Karpas-422 (cell line): ENCODE measurements at places on chromosomes 5 and 9. TPM values are rescaled to one million over a fixed set of nuclear protein-coding genes. Genes with fewer than 3 reads are reported as not detected.
A peak's percentile ranks its signal among the peaks of the same experiment; 100 is the strongest.

MELK gene
- 16.0 and 22.2 TPM in 2 replicates for total RNA-seq

DNA sequence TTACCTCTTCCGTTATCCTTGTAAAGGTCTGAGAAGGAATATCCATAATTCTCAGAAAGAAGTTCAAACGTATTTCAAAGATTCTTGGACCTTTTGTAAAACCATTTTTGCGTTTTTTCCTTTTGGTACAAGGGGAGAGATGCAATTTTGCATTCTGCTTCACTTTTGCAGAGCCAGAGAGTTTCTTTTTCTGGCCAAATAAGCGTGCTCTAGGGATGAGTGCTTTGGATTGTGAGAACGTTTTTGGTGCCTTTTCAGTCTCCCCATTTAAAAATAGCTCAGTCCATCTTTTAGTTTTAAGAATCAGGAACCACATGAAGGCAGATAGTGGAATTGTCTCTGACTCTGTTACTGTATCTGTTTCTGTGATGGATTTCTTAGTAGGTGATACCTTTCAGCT is 1.5 kb downstream of the ARHGAP26 start:
- H3K36me3 ChIP-seq, result no peaks in the 10 kb centered on the region
- no peak overlapping the region for H3K27ac ChIP-seq
- H3K4me3 ChIP-seq, result peak overlapping the region; percentile 77
- H3K4me1 ChIP-seq, result peaks cover 18% of the 10 kb centered on the region
- H3K27me3 ChIP-seq, result peaks cover 2% of the 10 kb centered on the region
- no peak for DNase-seq

GRCh38 chr5:7886849-7887475 is 18.0 kb downstream of the MTRR start:
- H3K36me3 ChIP-seq, result peaks cover 73% of the 10 kb centered on the region; the same call in 1 of the 2 replicates
- no peaks in the 10 kb centered on the region for H3K27me3 ChIP-seq
- DNase-seq, result peak; percentile 72
- no peak overlapping the region for H3K4me3 ChIP-seq
- no peak overlapping the region for H3K27ac ChIP-seq

CDKN2B gene
- 2.0 and 4.3 TPM in 2 replicates for total RNA-seq

DNA sequence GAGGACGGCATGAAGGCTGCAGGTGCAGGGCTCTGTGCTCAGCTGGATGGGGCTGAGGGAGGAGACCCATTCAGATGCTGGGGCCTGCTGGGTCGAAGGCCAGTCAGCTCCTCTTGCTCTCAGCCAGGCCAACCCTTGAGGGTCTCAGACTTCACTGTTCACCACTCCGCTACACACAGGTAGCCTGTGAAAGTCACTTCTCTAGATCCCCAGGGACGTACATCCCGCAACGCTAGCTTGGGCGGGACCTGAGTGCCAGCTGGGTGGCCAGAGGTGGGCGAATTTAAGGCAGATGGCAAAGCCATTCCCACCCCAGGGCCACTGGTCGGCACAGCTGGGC is 42.2 kb upstream of the FCN1 start:
- no peak overlapping the region for H3K4me3 ChIP-seq
- H3K36me3 ChIP-seq, result no peaks in the 10 kb centered on the region
- no peaks in the 10 kb centered on the region for H3K27me3 ChIP-seq
- no peak for DNase-seq
- H3K4me1 ChIP-seq, result no peaks in the 10 kb centered on the region
- no peak overlapping the region for H3K27ac ChIP-seq

SLC34A1 gene
- not detected in 2 replicates for total RNA-seq

GRCh38 chr9:77952635-77953328 is 78.8 kb downstream of the GNAQ start:
- no peak overlapping the region for H3K27ac ChIP-seq
- no peaks in the 10 kb centered on the region for H3K36me3 ChIP-seq
- no peaks in the 10 kb centered on the region for H3K27me3 ChIP-seq

CXCL14 gene
- not detected in 2 replicates for total RNA-seq

TTC23L gene
- total RNA-seq, result not detected in 2 replicates

- DNase-seq, result no peak
- H3K36me3 ChIP-seq, result no peaks in the 10 kb centered on the region
- no peaks in the 10 kb centered on the region for H3K27me3 ChIP-seq
- peaks cover 36% of the 10 kb centered on the region for H3K4me1 ChIP-seq
Measured at GRCh38 chr5:163917747-163918146, 412.3 kb downstream of the MAT2B start.

- H3K27me3 ChIP-seq, result no peaks in the 10 kb centered on the region
- H3K27ac ChIP-seq, result no peak overlapping the region
- DNase-seq, result no peak
- H3K4me1 ChIP-seq, result no peaks in the 10 kb centered on the region
Measured at GRCh38 chr9:89592213-89592815, 12.5 kb upstream of the GADD45G start.

SPZ1 gene
- total RNA-seq, result not detected in 2 replicates

GRCh38 chr5:35876454-35876853 is 19.8 kb downstream of the IL7R start:
- H3K27ac ChIP-seq, result no peak overlapping the region
- no peak for DNase-seq
- H3K4me3 ChIP-seq, result no peak overlapping the region
- no peaks in the 10 kb centered on the region for H3K4me1 ChIP-seq
- H3K36me3 ChIP-seq, result no peaks in the 10 kb centered on the region

PCDHB7 gene
- total RNA-seq, result not detected in 2 replicates

PPP2R2B gene
- total RNA-seq, result not detected in 2 replicates

DNA sequence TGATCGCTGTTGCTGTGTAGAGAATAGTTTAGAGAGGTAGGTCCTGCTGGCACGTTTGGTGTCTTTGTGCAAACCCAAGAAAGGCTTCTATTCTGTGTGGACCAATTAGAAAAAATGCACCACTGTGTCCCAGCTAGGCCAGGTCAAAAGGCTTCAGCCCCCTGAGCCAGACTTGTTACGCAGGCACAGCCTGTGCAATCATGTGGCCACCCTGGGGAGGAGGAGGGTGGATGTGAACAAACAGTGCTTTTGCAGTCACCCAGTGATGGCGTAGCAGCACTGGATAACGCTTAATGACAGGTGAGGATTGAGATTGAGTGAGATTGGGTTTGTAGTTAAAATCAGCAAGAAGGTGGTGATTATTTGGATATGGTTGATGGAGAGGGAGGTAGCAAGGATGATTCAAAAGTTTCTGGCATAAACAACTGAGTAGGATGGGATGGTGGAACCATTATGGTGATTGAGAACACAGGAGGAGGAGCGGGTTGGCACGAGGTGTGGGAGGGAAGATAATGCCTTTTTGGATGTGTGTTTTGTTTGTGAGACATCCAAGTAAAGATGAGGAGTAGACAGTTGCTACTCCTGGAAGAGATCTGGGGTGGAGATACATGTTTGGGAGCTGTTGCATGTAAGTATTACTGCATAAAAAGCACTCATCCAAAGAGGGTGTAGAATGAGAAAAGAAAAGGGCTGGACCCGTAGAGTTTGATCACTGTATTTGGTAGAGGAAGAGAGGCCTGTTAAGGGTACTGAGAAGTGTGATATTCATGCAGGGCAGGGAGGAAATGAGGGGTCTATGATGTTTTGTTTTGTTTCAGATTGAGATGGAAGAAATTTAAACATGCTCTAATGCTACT is 6.7 kb downstream of the GCNT1 start:
- no peaks in the 10 kb centered on the region for H3K27me3 ChIP-seq
- H3K4me1 ChIP-seq, result peaks cover 84% of the 10 kb centered on the region
- no peak overlapping the region for H3K4me3 ChIP-seq
- H3K27ac ChIP-seq, result peak overlapping the region; percentile 31; the same call in 1 of the 2 replicates
- DNase-seq, result no peak
- H3K36me3 ChIP-seq, result no peaks in the 10 kb centered on the region

- no peaks in the 10 kb centered on the region for H3K36me3 ChIP-seq
- H3K27ac ChIP-seq, result no peak overlapping the region
- H3K4me1 ChIP-seq, result no peaks in the 10 kb centered on the region
- H3K27me3 ChIP-seq, result no peaks in the 10 kb centered on the region
- H3K4me3 ChIP-seq, result no peak overlapping the region
- no peak for DNase-seq
Measured at GRCh38 chr5:167528651-167529050, 762.8 kb upstream of the WWC1 start.

PLAC8L1 gene
- 2.0 TPM in 1 of 2 replicates, not detected in the other for total RNA-seq

GRCh38 chr5:82417776-82418607 is 139.8 kb upstream of the RPS23 start:
- no peak overlapping the region for H3K27ac ChIP-seq
- no peaks in the 10 kb centered on the region for H3K27me3 ChIP-seq
- no peak for DNase-seq
- no peaks in the 10 kb centered on the region for H3K4me1 ChIP-seq

GRCh38 chr5:159018855-159019254 is 80.9 kb downstream of the EBF1 start:
- no peaks in the 10 kb centered on the region for H3K27me3 ChIP-seq
- peaks cover 37% of the 10 kb centered on the region; the same call in 1 of the 2 replicates for H3K36me3 ChIP-seq
- peaks cover 57% of the 10 kb centered on the region for H3K4me1 ChIP-seq
- peak overlapping the region; percentile 43 for H3K27ac ChIP-seq
- no peak overlapping the region for H3K4me3 ChIP-seq
- no peak for DNase-seq

DNA sequence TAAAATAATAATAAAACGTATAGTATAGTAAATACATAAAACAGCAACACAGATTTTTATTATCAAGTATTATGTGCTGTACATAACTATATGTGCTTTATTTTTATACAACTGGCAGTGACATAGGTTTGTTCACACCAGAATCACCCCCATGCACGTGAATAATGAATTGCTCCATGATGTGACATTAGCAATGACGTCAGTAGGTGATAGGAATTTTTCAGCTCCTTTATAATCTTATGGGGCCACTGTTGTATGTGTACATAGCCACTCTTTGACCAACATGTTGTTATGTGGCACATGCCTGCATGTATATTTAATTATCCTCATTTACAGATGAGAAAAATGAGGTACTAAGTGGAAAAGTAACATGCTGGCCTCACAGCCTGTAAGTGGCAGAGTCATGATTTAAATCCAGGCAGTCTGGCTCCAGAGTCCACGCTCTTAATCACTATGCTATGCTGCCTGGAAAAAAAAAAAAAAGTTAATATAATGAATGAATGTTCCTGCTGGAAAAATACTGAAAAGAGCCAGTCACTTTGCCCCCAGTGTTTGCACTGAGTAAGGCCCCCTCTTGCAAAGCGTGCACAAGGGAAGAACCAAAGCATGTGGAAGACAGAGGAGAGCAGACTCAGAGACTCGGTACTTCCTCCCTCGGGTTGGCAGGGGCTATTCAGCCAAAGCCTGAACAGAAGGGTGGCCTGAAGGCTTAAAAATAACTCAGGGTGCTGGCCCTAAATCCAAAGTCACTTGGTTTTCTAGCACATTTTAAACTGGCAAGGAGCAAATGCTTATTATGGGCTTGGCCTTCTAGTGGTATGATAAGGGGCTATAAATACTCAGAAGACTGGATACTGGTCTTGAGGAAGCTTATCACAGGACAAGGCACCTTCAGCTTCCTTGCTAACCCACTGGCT is 206.8 kb downstream of the GLIS3 start:
- DNase-seq, result peak; percentile 29
- H3K27ac ChIP-seq, result no peak overlapping the region
- H3K4me3 ChIP-seq, result no peak overlapping the region
- no peaks in the 10 kb centered on the region for H3K27me3 ChIP-seq

DNA sequence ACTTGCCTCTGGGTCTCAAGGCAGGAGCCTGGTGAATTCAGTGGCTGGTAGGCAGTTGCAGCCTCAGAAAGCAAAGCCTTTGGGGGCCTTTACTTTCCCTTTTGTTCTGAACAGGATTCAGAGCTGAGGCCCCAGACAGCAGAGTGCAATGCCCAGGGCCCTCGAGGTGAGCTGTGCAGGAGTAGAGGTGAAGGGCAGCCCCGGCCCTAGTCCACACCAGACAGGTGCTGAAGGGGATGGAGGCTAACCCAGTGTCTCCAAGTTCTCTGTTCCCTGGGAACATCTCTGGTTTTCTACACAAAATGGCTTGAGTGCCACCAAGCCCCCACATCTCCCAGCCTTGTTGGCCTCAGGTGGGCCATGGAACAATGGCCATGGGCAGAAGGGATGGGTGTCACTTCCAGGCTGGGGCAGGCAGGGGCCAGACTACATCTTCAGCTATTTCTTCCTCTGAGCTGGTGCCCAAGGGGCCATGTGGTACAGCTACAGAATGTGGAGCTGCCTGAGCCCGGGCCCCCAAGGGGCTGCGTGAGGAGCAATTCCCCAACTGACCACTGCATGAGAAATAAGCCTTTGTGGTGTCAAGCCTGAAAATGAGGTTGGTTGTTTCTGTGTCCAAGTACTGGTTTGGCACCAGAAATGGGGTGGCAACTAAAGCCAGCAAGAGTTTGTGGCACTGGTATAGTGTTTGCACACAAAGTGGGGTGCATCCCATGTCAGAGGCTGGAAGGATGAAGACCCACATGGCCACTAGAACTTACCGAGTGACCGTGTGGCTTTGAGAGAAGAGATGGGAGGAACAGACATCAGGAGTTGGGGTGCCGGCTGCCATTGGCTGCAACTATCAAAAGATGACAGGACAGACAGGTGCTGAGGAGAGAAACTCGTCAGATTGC is 57.8 kb downstream of the BARX1 start:
- DNase-seq, result no peak
- no peak overlapping the region for H3K27ac ChIP-seq
- no peak overlapping the region for H3K4me3 ChIP-seq
- H3K36me3 ChIP-seq, result no peaks in the 10 kb centered on the region
- no peaks in the 10 kb centered on the region for H3K4me1 ChIP-seq
- H3K27me3 ChIP-seq, result no peaks in the 10 kb centered on the region

ODF2 gene
- 37.8 and 69.5 TPM in 2 replicates for total RNA-seq

DNA sequence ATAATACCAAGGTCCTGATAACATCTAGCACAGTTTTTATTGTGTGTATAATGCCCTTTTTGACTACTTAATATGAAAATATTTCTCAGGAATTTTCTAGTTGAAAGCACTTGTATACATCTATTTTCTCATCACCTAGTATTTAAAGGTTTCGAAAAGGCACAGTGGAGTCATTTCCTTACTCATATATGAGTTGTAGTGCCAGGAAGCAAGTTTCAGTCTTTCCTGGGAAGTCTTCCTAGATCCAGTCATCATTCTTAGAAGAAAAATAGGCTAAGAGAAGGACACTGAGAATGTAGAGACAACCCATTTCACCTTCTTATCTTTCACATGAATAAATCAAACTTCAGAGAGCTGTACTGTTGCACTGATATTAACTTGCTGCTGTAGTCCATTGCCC is 70.2 kb downstream of the SLC25A46 start:
- no peaks in the 10 kb centered on the region for H3K27me3 ChIP-seq
- no peak overlapping the region for H3K4me3 ChIP-seq
- H3K27ac ChIP-seq, result no peak overlapping the region
- H3K36me3 ChIP-seq, result no peaks in the 10 kb centered on the region

TMEM167A gene
- total RNA-seq, result 32.6 and 94.9 TPM in 2 replicates

GRCh38 chr5:177508837-177509236 is 789 bp downstream of the DOK3 start:
- no peaks in the 10 kb centered on the region for H3K27me3 ChIP-seq
- DNase-seq, result peak; percentile 86
- peak overlapping the region; percentile 93 for H3K4me3 ChIP-seq
- H3K27ac ChIP-seq, result peak overlapping the region; percentile 99

MEGF10 gene
- total RNA-seq, result not detected in 2 replicates

TRIM23 gene
- total RNA-seq, result 32.1 and 44.1 TPM in 2 replicates

- H3K4me3 ChIP-seq, result no peak overlapping the region
- DNase-seq, result peak; percentile 88
- H3K36me3 ChIP-seq, result no peaks in the 10 kb centered on the region
Measured at GRCh38 chr9:33415501-33416038, 13.2 kb upstream of the AQP7 start.

CMYA5 gene
- total RNA-seq, result 0.04 and 0.45 TPM in 2 replicates
